ENCODE measurements at places on chromosomes 2 and 18.

DNA sequence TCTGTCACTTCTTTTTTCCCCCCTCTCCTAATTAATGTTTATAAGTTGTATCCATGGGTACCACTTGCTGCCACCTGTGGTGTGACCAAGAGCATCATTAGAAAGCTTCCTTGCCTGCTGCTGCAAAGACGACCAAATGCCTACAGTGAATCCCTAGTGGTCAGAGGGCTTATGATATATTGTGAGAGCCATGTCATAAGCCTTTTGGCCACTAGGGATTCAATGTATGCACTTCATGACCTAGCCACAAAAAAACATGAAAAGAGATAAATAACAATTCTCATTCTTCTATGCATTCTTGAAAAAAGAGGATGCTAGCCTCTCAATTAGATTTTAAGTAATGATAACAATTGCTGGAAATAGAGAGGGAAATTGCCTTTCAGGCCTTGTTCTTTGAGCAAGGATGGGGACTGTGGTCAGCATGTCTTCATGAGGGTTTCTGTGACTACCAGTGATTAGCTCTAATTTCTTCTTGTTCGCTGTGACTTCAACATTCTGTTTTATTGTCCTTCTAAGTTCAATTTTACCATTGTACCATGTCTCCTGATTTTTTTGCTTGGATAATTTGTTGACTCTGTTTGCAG lies 435.3 kb downstream of the TGIF1 start:
- no peak for DNase-seq

DNA sequence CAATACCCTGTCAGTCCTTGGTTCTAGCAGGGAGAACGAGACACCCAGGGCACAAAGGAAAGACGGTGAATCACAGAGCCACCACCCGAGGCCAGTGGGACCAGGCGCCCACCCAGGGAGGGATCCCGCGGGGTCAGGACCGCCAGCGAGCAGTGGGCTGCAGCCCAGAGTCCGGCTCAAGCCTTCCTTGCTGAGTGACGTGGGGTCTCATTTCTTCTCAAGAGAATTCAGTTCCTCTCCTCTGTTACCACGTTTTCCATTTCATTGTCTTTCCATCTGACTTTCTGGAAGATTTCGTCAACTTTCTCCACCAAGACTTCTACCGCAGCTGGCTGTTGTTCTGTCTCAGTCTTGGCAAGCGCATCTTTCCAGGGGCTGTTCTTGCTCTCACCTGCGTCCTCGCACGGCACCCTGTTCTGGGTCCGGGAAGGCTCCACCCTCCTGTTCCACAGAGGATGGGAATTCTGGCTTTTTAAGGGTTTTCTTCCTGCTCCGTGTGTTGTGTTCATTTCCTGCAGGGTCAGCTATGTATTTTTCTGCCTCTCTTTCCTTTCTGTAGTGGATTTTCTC lies 248.6 kb downstream of the NDUFA10 start:
- DNase-seq = no peak

DNA sequence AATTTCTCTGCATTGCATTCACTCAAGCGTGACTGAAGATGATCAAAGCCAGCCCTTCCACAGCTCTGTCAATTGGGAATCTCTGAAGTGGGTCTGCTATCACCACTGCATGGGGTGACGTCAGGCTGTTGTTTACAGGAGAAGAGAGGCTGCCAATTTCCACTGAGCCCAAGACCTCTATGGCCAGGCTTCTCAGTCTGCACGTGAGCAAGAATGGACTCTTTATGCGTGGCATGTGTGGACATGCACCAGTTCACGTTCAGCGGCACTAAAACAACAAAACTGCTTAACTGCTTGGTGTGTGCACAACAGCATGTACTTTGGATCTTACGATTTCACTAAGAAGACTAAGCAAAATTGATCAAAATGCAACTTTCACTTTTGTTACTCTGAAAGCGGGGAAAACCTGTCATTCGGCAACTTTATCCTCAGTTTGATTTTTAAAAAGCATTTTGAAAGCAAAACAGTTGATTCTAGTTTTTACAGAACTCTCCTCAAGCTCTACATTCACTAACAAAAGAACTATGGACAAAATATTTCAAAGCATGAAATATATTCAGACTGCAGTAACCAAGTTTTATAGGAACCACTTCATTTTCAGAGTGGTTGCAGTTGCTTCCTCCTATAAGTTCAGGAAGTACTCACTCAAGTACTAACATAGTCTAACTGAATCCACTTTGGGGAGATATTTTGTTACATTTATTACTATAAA lies 77.0 kb upstream of the SERTAD2 start:
- DNase-seq = peak; percentile 9

GRCh38 chr18:78619854-78620253 lies 359.8 kb upstream of the SALL3 start:
- DNase-seq = no peak

DNA sequence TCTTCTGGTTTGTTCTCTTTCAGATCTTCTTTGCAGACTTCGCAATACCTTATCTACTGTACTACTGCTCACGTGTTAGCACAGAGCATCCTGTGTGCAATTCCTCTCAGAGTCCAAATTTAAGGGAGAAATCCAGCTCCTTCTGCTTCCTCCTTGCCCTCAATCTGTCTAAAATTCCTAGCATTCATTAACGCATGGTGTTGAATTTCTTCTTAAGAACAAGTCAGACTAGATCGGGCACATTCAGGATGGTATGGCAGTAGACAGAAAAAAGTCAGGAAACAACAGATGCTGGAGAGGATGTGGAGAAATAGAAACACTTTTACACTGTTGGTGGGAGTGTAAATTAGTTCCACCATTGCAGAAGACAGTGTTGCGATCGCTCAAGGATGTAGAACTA lies 206.1 kb upstream of the CDH7 start:
- DNase-seq = no peak

DNA sequence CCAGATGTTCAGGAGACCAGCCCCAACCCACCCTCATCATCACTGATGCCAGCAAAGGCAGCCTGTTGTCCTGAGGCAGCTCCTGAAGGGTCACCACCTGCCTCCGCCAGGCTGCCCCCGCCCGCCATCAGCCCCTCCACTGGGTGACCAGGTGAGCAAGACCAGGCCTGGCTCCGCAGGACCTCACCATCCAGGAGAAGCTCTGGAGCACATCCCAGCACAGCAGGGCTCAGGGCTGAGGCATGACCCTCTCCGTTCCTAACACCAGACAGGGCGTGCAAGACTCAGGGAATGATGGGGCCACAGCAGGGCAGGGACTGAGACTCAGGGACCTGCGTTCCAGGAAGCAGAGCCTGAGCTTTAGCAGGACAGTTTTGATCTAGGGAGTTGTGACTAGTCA lies 218.8 kb upstream of the RAB6C start:
- DNase-seq = no peak

Data from NCI-H1694 treated with DMSO at 0.1 percent for 48 hours (cell line).